ENCODE measurements at places on chromosomes 13 and 19.

DNA sequence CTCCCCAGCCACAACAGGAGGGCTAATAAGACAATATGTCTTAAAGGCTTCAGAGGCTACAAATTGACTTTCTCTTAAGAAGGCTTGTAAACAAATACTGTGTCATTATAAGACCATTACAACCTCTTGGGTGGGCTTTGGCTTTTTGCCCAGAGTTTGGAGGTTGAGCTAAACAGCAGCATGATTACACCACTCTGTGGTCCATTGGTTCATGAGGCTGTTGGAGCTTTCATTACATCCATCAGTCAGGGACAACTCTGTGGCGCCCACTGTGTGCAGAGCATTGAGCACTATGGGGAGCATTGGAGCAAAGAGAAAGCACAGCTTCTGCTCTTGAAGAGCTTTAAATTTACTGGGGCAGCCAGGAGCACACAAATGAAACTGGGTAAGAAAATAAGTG lies 75.9 kb downstream of the TNFSF11 start:
- DNase-seq, result no peak

DNA sequence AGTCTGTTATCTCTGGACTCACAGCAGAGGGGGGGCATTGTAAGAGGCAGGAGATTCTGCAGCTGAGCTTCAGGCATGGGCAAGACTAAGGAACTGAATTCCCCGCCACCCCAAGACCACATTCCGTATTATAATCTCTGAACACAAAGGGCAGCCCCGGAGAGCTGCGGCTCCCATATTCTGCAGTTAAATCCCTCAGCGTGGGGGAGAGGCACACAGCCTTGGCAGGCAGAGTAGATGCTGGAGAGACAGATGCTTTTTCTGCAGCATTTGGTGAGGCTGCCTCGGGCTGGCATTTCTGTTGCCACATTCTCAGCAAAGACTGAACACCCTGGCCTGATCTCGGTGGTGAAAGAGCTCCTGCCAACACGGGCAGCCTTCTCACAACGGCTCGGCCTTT lies 12.9 kb downstream of the CHAF1A start:
- no peak for DNase-seq

- DNase-seq, result no peak
Observed at GRCh38 chr13:99439048-99439447, 62.2 kb upstream of the TM9SF2 start.

- DNase-seq, result no peak
Observed at GRCh38 chr13:26030331-26030730, 21.5 kb downstream of the SHISA2 start.

DNA sequence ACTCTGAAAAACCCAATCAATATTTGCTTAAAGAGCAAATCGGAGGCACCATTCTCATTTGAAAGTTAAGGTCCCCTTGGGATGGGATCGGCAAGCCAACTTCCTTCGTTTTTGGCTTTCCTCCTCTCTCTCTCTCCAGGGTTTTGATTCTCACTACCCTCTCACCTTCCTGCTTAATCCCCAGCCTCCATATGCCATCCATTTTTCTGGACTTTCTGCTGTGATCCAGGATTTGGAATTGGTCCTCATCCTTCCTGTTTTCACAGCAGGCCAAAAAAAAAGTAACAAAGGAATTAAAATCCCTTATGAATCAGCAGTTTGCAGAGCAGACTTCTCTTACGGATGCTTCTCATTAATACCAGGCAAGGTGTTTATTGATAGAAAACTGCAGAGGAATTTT lies 283.1 kb upstream of the TMTC4 start:
- no peak for DNase-seq

DNA sequence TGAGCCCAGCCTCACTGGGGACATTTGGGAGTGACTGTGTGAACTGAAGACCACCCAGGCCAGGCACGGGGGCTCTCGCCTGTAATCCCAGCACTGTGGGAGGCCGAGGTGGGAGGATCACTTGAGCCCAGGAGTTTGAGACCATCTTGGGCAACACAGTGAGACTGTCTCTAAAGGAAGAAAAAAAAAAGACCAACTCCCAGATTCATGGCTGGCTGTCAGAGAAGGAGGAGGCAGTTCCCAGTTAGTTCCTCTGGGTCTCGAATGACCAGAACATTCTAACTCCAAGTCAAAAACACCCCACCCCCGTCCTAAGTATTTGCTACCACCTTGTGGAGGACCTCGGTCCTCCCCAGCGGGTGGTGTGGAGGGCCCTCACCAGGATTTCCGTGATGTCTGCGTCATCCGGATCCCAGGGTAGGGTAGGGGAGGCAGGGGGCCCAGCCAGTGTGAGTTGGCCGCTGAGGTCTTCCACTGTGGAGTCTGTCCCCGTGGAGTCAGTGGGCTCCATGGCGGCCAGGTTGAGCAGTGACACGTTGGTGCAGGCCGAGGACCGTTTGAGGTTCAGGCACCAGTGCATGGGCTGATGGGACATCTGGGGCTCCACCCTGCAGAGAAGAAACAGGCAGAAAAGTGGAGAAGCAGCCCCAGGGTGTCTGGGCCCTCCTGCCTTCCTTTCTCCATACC lies 1.3 kb downstream of the TSKS start:
- DNase-seq, result no peak

GRCh38 chr19:46745521-46746280 lies at the start of gene FKRP:
Gene FKRP, plus strand, starts transcription at chr19:46746057. Its CDS starts 9,394 bp downstream, at chr19:46755451.
- peak; percentile 76 for DNase-seq

DNA sequence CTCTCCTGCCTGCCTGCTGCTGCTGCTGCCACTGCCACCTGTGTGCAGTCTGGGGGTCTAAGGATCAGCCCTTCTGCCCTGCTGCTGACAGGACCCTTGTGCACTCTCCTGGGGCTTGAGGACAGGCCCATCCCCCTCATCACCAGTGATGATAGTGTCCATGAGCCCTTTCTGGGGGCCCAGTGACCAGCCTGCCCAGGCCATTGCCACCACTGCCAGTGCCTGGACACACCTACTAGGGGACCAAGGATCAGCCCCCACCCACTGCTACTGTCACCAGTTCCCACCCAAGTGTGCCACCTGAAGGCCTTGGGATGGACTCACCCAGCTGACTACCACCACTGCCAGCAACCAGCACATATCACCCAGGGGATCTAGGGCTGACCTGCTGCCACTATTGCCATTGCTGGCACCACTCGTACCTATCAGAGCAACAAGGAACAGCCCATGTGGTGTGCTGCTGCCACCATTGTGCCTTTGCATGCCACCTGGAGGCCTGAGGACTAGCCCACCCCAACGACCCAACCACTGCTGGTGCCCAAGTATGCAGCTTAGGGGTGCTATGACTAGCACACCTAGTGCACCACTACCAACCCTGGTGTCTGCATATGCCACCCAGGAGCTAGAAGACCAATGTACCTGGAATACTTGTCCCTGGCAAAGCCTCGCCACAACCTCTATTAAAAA lies 994.3 kb downstream of the PCDH17 start:
- DNase-seq, result no peak

GRCh38 chr13:35855531-35856019 lies 275.6 kb downstream of the DCLK1 start:
- no peak for DNase-seq

DNA sequence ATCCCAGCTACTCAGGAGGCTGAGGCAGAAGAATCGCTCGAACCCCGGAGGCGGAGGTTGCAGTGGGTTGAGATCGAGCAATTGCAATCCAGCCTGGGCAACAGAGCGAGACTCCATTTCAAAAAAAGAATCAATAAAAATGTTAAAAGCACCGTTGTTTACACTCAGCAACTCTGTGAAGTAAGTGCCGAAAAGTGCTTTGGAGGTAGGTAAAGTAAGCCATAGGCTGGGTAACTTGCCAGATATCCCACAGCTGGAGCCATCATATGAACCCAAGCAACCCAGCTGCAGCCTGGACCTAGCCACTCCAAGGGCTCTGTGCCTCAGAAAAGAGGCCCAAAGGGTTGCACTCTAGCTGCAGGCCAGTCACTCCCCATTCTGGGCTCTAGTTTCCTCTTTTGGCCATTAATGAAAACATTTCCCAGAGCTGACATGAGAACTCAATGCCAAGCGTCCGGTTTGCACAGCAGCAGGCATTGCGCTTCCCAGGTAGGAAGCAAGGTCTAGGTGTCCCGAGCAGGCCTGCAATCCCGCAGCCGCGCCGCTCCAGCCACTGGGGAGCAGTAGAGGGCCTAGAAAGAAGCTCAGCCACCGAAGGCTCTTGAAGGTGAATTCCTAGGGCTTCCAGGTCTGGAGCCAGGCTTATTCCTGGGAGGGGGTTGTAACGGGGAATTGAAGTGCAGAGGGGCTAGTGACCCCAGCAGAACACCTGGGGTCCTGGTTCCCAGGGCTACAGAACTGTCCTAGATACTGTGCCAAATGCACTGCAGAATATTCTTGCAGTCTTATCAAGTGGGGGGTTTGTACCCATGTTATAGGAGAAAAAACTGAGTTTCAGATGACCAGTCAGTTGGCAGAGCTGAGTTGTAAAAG lies 4.1 kb upstream of the CD79A start:
- no peak for DNase-seq

DNA sequence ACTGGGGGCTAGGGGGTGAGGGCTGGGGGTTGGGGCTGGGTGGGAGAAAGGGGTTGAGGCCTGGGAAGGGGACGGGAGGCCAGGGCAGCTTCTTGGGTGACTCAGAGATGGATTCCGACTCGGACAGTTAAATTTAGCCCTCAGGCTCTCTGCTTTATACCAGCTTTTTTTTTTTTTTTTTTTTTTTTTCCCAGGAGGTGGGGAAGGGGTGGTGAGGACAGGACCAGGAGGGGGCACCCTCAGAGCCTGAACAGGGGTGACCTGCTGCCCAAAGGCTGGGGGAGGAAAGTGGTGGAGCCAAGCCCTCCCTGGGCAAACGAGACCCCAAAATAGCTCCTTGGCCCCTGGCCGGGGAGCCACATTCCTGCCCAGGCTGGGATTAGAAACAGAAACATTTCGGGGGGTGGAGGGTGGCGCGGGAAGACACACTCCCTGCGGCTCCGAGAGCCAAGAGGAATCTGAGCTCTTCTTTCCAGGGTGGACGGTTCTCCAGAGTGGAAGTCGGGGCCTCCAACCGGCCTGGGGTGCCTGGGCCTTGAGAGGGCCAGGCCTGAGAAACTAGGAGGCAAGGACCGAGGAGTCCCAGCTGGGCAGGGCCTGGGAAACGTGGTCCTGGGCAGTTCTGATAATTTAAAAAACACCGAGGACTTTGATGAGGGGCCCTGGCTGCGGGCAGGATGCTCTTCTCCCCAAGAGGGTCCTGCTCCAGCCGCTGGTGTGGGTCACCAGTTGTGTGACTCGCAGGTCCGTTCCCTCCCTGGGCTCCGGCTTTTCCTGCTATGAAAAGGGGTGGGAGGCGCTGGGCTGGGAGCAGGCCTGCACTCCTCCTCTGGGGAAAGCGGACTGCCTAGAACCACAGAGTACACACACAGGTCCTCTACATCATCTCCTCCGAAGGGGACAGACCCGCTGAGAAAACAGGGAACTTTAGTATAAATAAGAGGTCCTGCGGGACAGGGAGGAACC lies 813 bp upstream of the DMPK start:
- DNase-seq, result no peak

- DNase-seq, result no peak
Observed at GRCh38 chr13:36778083-36778671, 40.8 kb upstream of the RFXAP start.

GRCh38 chr19:29758863-29759262 lies 43.8 kb upstream of the C19orf12 start:
- no peak for DNase-seq

GRCh38 chr19:45079063-45079910 lies at the start of gene GEMIN7:
Gene GEMIN7, plus strand, starts transcription at chr19:45079260. Its CDS starts 10,855 bp downstream, at chr19:45090115.
- peak; percentile 85 for DNase-seq

- DNase-seq, result no peak
Observed at GRCh38 chr13:98214707-98215106, 37.6 kb upstream of the RNF113B start.

- no peak for DNase-seq
Observed at GRCh38 chr13:24764276-24764630, 284 bp downstream of the RNF17 start.

GRCh38 chr19:46759817-46760333 lies 13.6 kb upstream of the STRN4 start:
- DNase-seq, result no peak

DNA sequence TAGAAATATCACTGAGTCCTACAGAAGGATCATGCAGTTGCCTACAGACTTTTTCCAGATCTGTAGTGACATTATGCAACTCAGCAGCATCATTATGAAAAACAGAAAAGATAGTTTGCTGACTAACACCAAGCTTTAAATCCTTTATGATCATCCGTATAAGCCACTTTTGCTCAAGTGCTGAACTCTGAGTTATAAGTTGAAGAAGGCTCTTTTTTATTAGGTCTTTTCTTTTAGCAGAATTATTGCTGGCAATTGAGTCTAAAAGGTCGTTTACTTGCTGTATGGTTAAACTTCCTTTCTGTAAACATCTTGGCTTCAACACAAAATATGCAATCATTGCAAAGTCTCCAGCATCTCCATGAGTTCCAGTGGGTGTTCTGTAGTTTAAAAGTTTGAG lies 4.8 kb downstream of the LIG4 start:
- DNase-seq, result no peak

GRCh38 chr13:102873653-102874052 lies 27.8 kb downstream of the ERCC5 start:
- peak; percentile 51 for DNase-seq

- no peak for DNase-seq
Observed at GRCh38 chr19:986083-986482, 1.9 kb downstream of the WDR18 start.

GRCh38 chr19:48518207-48518606 lies 6.6 kb upstream of the LMTK3 start:
- DNase-seq, result no peak

GRCh38 chr19:45097776-45098520 lies 5.0 kb downstream of the PPP1R37 start:
- no peak for DNase-seq

DNA sequence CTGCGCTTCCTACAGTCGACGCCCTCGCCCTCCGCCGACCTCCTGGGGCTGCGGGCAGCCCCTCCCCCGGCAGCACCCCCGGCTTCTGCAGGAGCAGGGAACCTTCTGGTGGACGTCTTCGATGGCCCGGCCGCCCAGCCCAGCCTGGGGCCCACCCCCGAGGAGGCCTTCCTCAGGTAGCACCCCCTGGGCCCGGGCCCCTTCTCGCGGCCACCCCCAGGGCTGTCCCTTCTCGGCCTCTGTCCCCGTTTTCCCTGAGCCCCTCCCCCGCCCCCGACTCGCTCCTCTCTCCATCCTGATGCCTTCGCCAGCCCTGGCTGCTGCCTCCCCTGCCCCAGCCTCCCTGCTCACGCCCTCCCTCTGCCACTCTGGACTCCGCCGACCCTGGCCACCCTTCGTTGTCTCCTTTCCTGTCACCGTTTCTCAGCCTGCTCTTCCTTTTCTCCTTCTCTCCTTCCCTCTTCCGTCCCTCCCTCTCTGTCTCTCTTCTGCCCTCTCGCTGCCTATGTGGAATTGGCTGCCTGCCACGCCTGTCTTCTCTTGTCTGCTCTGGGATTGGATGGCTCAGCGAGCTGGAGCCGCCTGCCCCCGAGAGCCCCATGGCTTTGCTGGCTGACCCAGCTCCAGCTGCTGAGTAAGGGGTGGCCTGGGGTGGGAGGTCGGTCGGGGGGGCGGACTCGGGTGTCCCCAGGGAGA lies 11.0 kb downstream of the FUZ start:
- no peak for DNase-seq

DNA sequence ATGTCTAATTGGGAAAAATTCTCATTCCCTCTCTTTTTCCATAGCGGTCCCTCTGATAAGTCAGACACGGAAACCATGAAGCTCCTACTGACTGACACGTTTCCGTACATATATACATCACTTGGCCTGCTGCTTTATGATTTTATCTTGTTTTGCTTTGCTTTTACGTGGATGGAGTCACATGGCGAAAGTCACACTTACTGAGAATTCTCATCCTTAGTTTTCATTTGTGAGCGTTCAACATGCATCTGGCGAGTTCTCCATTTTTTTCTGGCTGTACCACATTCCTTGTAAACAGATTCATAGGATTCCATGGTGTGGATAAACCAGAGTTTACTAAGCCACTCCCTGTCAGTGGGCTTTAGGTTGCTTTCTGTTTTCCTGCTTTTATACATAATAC lies 21.2 kb downstream of the PGPEP1 start:
- no peak for DNase-seq
